Neuronal stem cell (in vitro differentiated cells): ENCODE measurements at places on chromosomes 2 and 18.

DNA sequence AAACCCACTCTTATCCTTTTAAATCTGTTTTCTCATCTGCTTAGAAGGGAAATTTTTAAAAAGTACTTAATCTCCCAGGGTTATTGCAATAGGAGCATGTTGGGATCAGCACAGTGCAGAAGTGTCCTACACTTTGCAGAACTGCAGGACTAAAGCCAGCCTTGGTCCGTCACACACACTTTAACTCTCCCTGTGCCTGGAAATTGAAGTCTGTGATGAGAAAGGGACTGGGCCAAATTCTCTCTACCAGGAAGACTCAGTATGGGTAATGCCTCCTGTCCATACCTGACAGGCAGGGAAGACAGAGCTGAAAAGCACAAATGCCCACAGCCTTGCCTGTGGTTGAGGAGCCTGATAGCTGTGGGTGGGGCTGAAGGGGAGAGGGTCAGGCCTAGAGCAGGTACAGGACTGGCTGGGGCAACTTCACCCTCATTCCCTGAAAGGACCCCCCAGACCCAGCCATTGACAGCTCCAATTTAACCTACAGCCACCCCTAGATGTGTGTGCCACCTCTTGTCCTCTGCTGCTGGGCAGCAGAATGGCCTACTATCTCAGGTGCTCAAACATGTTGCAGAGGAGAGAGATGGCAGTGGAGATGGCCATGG, 377.2 kb upstream of the KLHL29 start:
- DNase-seq, result no peak

DNA sequence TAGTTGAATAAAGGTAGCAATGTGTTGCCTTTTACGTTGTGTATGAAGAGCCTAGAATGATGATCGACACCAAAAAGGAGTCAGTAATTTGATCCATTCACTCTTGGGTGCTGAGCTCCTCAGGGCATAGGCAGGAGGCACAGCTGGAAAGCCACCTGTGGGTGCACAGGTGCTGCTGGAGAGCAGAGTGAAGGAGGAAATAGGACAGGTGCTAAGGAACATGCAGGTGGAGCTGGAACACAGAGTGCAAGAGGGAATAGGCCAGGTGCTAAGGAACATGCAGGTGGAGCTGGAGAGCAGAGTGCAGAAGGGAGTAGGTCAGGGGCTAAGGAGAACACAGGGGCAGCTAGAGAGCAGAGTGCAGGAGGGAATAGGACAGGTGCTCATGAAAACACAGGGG, 86.1 kb downstream of the SH3YL1 start:
- no peak for DNase-seq

DNA sequence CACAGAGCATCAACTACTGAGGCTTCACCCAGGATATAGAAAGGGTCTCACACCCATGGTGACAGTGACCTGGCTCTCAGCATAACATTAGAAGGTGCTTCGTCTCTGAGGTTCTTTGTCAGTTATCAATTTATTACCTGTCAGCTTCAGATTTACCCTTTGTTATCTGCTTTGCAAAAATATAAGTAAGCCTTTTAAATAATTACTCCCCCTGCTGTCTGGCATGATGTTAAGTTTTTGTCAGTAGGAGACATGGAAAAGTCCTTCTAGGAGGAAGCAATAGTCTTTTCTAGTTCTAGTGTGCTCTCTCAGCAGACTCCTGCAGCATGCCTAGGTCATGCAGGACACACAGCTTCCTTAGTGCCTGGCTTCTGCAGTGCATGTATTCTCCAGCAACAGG, 149.9 kb downstream of the RDH14 start:
- DNase-seq, result no peak

DNA sequence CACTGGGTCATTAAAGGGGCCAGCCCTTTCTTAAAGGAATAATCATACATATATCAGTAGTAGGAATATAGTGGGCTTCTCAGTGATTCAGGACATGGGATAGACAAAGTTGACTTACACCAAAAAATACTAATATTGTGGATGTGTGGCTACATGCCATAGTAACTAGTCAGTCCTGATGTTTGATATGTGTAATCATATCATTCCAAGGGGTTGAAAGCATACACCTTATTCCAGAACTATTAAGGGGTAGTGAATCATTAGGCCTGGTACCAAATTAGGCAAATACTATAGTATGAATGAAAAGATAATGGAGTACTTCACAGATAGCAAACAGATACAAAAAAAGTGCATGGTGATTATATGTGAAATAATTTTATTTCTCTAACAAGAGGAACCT, 814.9 kb upstream of the NRXN1 start:
- no peak for DNase-seq

GRCh38 chr2:105736145-105736544, 8.6 kb upstream of the NCK2 start:
- DNase-seq, result no peak
